Tibial artery (tissue), 4 donors: ENCODE measurements at places on chromosomes 13 and 19.

DNA sequence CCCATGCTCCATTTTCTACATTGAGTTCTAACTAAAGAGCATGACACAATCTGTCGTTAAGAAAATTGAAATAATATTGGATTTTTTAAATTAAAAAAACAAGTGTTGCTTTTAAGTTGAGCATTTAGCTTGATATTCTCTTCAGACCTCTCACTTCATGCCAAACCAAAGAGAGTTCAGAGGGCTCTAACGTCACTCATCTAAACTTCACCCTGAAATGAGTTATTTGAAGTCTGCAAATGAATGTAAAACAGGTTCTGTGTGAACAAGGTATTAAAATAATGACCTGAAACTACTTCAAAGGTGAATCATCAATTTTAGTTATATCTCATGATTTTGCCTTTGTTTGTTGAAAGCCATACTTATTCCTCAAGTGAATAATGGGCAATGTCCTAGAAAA is 61.8 kb downstream of the MRPL57 start:
- DNase-seq = no peak

- no peak for DNase-seq
These were observed at the start of gene TYROBP for GRCh38 chr19:35908010-35908441. Gene TYROBP (minus strand): TSS chr19:35908295. CDS start chr19:35908228, 67 bp downstream.

GRCh38 chr19:7013678-7014077 is 7.6 kb downstream of the MBD3L2B start:
- no peak for DNase-seq

DNA sequence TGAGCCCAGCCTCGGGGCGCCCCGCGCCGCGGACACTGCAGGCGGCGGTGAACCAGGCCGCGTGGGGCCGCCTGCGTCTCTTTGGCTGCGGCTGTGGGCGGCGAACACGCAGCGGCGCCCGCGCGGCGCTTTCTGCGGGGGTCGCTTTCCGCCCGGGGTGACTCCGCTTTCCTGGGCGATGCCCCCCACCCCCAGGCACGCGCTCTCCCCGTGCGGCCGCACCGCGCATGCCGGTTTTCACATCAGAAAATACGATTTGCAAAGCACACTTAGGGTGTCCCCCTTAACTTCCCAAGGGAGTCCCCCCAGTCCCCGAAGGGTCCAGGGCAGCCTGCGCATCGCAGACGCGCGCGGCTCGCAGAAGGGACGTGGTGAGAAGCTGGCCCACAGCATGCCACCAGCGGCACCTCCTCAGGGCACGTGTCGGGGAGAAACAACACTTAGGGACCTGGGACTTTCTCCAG is 5.3 kb downstream of the F7 start:
- DNase-seq = no peak

DNA sequence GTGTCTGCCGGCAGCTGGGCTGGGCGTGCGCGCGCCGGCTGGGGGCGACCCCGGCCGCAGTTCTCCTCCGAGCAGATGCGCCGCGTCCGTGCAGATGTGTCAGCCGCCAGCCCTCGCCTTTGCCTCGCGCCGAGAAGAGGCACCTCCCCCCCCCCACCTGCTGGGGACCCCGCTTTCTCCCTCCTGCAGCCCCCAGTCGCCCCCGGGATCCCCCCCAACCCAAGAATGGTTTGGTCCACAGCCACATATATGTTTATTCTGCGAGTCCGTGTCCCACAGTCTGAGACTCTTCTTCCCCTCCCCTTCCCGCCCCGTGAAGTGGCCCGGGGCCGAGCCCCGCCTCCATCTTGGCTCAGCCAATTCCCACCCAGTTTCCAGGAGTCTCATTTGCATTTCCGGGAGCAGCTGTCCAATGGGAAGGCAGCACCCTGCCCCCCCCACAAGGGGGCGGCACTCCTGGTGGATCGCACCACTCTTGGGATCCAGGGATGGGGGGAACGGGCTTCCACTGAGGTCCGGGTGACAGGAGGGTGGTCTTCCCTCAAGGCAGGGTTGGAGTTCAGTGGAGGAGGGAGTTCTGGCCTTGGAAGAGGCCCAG is 8.6 kb downstream of the ISOC2 start:
- peak; percentile 42 for DNase-seq

DNA sequence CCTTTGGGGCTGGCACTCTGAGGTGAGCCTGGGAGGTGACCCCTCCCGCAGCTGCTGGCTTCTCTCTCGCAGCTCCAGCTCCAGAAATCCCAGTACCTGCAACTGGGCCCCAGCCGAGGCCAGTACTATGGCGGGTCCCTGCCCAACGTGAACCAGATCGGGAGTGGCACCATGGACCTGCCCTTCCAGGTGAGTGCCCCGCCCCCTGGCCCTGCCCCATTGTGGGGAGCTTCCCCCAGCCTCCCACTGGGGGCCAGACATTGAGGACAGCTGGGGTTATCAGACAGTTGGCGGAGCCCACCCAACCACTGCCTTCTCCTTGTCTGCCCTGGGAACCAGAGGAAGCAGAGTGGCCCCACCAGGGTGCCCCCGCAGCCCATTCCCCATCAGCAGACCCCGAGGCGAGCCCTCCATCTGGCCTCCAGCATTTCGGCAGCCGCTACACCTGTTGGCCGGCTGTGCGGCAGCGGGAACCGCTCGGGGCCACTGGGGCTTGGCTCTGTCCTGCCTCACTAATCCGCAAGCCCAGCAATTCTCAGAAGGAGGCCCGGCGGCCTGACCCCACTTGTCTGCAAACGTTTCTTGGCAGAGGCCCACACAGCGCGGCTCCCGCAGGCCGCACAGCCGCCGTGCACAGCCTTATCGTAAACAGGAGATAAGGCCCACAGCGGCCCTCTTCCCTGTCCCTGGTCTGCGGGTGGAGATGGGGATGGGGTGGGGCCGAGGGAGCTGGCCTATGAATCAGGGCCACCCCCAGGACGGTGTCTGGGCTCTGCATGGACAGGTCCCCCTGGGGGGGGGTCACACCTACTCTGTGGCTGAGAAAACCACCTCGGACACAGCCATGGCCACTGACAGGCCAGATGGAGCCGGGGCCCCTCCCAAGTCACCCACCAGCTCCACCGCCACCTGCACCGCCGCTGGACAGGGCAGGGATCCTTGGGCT is 48.0 kb downstream of the COMP start:
- no peak for DNase-seq

- peak; percentile 93 for DNase-seq
These were observed 13.8 kb upstream of the UBE2L5 start for GRCh38 chr13:30408319-30409101.

GRCh38 chr19:17248011-17248776 is 2.5 kb upstream of the NR2F6 start:
- DNase-seq = no peak

- no peak for DNase-seq
These were observed 76.6 kb upstream of the POMP start for GRCh38 chr13:28582225-28582891.

- no peak for DNase-seq
These were observed 33.8 kb upstream of the LRCH1 start for GRCh38 chr13:46519182-46519581.

- DNase-seq = no peak
These were observed 1.1 kb downstream of the RAB8A start for GRCh38 chr19:16112778-16113177.

- DNase-seq = no peak
These were observed 186.6 kb downstream of the TM9SF2 start for GRCh38 chr13:99687723-99688397.

- no peak for DNase-seq
These were observed 349.5 kb upstream of the MIR17HG start for GRCh38 chr13:90997951-90998350.

DNA sequence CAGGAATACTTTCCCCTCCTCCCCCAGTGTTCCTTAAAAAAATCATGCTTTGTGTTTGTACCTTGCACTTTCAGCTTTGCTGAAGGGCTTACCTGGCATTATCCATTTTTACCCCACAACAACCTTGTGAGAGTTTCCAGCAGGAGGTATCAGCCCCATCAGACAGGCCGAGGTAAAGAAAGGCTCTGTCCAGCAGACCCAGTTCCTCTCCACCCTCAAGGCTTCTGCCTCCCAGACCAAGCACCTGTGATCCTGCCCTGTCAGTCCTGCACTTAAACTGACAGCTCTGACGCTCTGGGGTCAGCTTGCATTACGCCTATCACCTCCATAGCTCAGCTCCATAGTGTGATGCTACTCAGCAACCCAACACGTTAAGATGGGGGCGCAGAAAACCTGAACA is 803.1 kb downstream of the UQCRFS1 start:
- no peak for DNase-seq

DNA sequence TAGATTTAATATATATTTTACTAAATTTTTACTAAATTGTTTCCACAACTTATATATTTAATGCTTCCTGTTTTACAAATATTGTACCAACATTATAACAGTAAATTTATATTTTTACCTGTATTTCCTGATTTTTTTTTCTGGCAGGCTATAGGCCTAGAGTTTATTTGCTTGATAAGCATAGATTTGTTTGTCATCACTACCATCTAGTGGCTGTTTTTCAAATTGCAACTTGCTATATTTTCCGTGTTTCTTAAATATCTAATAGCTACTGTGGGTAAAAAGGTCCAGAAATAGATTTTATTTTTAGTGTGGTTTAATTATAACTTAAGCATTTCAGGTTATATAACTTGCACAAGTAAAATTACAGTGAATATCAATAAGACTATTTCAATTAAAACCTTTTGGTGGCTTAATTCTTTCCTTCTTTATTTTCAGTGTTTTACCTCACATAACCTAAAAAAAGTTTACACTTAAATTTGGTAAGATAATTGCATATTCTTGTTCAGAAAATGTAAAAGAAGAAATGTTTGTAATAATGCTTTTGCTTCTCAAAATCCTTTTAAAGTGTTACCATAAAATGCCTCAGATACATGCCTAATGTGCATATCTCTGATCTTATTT is 60.6 kb downstream of the NDFIP2 start:
- DNase-seq = no peak

DNA sequence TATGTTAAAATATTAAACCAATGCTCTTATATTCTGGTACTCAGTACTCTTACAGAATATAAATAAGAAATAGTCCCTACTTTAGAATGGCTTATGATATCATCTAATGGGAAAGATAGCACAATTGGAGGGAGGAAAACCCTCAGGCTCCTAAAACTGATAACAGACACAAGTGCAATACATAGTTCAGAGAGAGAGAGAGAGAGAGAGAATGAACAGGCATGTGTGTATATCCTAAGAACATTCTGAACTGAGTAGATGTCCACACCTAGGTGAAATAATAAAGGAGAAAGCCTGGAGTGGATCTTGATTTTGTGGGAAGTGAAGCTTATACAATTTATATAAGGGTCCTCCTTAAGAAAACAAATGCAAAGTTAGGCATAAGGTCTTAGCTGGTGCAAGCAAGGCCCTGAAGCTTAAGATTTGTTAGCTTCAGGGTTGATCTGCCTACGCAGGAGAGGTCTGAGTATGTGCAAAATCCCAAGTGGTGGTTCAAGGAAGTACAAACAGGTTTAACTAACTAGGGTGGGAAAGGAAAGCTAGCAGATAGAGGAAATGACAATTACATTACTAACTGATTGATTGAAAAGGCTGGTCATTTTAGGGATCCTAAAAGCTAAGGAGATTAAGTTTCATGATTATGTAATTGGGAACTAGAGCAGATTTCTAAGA is 53.3 kb downstream of the SOX21 start:
- DNase-seq = no peak

- peak; percentile 51 for DNase-seq
These were observed 22.0 kb downstream of the SBNO2 start for GRCh38 chr19:1151917-1152587.

DNA sequence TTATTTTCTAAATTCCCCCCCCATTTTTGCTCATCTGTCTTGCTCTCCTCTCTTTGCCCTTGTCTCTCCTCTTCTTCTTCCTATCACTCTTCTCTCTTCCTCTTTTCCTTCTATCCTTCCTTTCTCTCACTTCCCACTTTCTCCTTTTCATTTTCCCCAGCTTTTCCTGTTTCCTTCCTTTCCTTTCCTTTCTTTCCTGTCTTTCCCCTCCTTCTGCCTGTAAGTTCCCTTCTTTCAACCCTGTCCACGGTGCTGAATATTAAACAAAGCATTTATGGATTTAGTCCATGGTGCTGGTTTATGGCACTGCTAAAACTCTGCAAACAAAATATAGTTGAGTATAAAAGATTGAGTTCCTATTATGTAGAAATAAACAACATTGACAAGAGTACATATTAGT is 27.6 kb downstream of the SCEL start:
- no peak for DNase-seq

GRCh38 chr13:39369161-39369890 is 233.7 kb downstream of the LHFPL6 start:
- DNase-seq = no peak

DNA sequence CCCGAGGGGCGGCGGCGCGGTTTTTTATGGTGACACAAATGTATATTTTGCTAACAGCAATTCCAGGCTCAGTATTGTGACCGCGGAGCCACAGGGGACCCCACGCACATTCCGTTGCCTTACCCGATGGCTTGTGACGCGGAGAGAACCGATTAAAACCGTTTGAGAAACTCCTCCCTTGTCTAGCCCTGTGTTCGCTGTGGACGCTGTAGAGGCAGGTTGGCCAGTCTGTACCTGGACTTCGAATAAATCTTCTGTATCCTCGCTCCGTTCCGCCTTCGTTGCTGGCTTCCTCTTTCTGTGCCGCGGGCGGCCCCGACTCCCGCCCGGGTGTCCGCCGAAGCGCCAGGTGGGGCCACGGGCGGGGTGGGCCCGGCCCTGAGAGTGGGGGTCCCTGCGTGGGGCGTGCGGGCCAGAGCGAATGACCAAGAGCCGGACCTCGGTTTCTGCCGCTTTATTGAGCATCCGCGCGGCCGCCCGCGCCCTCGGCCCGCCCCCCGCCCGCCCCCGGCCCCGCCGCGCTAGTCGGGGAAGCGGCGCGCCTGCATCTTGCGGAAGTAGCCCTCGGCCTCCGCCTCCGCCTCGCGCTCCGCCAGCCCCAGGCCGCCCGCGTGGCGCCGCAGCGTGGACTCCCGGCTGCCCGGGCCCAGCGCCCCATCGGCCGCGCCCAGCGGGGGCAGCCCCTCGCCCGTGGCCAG is 9.6 kb downstream of the PLPPR3 start:
- no peak for DNase-seq

DNA sequence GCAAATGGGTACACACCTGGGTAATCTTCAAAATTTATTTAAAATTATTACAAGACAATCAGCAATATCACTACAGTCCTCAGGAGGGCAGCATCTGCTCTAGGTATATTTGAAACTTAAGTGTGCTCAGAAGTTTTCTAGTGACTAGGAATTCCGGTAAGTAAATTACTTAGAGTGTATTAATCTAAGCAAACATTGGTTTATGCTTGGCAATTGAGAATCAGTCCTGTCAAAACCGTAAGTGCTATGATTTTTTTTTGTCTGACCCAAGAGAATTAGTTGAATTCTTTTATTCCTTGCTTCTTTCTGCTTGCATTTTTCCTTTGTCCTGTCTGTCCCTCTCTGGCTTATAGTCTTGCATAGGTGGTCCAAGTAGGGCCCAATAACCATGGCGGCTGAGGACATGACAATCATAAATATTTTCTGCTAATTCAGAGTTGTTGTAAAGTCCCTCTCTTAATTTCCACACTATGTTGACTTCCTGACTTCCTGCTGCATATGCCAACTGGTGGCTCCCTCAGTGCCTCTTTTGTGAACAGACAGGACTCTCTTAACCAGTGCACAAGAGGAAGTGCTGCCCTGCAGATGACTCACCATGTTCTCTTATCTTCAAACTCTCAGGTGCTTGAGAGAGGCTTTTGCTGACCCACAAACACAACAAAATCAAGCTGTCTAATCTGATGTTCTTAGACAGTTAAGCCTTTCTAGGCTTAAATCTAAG is 82.2 kb downstream of the SLAIN1 start:
- DNase-seq = no peak

GRCh38 chr19:41978470-41978869 is 15.6 kb downstream of the ATP1A3 start:
- DNase-seq = no peak

- DNase-seq = no peak
These were observed 29.2 kb downstream of the XPO4 start for GRCh38 chr13:20873348-20873747.
